ENCODE measurements at places on chromosomes 1 and 21.

DNA sequence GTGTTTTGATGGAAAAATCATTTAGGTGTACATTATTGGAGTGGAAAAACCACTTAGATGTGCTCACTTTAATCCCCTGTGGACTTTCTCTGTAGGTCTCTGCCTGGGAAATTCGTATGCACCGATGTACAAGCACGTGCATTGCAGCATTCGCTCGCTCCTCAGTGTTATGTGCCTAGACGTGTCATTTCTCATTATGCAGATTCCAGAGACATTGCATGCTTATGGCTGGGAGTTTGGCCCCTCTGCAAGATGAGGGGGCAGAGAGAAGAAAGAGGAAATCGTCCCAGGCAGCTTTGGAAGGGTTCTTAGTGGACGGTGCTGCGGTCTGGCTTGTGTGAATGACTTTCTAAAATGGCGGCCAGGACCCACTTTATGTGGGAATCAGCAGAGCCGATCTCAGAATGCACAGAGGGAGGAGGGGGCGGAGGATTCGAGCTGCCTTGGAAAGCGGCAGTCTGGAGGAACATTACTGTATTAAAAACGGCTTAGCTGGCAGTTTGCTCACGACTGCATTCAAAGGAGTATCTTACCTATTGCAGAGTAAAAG lies 2.3 kb downstream of the SPEN start:
- DNase-seq = peak; percentile 53

DNA sequence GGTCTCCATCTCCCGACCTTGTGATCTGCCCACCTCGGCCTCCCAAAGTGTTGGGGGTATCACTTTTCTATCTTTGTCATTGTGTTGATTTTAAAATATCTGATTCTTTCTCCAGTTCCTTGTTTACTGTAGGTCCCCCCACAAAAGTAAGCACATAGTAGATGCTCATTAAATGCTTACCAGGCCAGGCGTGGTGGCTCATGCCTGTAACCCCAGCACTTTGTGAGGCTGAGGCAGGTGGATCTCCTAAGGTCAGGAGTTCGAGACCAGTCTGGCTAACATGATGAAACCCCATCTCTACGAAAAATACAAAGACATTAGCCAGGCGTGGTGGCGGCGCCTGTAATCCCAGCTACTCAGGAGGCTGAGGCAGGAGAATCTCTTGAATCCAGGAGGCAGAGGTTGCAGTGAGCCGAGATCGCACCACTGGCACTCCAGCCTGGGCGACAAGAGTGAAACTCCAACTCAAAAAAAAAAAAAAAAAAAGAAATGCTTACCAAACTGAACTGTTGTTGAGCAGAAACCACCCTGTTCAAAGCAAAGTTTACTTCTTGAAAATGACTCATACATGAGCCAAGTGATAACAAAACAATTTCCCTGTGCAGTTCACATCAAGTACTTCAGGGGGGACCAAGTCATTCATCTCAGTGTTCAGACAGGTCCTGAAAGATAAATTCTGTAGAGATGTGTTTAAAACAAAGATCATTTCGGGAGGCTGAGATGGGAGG lies 24.3 kb upstream of the NID1 start:
- no peak for DNase-seq

GRCh38 chr21:31559368-31560119 lies 99.9 kb upstream of the SOD1 start:
- peak; percentile 95 for DNase-seq

DNA sequence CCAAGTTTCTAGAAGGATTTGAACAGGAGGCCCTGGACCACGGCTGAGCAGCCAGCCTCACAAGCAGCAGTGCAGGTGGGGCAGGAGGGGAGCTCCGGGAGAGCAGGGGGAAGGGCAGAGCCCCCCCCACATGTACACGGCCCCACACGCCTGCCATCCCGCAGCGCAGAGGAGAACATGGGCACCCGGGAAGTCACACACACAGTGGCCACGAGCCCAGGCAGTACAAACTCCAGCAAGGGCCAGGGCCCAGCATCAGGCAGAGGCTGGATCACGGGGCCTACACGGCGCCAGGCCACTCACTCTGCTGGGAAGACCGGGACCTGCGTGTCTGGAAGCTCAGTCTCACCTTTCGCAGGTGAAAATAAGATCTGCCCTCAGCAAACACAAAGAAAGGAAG lies 5.2 kb downstream of the SUMO3 start:
- no peak for DNase-seq

GRCh38 chr1:32742956-32743355 lies 40.4 kb upstream of the SYNC start:
- no peak for DNase-seq

DNA sequence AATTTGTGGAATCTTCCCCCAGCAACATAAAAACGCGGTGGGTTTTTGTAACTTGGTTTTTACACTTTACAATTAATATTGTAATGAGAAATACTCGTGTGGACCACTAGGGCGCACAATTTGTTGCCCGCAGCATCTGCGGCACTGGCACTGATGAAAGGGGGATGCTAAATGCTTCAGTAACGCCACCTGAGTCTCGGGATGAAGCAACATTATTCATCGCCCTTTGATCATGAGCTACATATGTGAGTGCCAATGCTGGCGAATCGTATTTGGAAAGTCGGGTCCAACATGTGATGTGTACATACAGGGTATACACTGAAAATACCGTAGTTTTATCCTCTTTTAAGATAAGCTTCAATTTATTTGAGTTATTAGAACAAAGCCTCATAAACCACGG lies 34.2 kb upstream of the COX20 start:
- peak; percentile 51 for DNase-seq

GRCh38 chr1:183374825-183375224 lies 43.4 kb downstream of the NMNAT2 start:
- no peak for DNase-seq

GRCh38 chr1:24513706-24514105 lies 11.1 kb downstream of the RCAN3 start:
- no peak for DNase-seq

DNA sequence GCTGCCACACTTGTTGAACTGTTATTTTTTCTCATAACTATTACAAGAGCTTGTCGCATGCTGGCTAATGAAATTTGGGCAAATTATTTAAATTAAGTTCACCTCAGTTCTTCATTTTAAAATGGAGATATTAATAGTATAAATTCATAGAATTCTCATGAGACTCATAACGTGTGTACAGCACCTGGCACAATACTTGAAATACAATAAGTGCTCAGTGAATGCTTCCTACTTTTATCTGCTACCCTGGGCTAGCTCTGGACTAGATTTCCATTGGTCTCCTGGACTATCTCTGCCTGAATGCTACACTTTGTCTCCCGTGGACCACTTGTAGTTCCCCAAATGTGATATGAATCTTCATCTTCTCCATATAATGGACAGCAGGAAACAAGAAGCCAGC lies 919 bp downstream of the SLAMF6 start:
- no peak for DNase-seq

GRCh38 chr1:65894738-65895605 lies 102.3 kb downstream of the PDE4B start:
- no peak for DNase-seq

GRCh38 chr1:226424221-226425003 lies 16.5 kb upstream of the PARP1 start:
- no peak for DNase-seq

- DNase-seq = no peak
Observed at GRCh38 chr1:199298825-199299224, 660.0 kb downstream of the PTPRC start.

GRCh38 chr21:24045775-24046215 lies 1561.5 kb downstream of the MRPL39 start:
- peak; percentile 37 for DNase-seq

- DNase-seq = no peak
Observed at GRCh38 chr1:146012703-146013558, 8.6 kb downstream of the HJV start.

DNA sequence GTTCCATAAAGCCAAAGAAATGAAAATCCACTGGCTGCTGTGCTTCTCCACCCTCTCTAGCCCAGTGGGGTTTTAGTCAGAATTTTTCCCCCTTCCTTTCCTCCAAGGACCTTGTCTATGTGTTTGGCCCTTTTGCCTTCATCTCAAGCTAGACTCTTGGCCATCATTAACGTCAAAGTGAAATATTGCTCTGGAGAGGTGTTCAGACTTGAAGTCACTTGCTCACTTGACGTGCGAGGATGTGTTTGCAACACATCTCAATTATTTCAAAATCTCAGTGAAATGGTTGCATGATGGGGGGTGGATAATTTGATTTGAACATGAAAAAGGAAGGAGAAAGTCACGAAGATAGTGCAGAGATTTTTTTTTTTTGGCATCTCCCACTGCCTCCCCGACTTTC lies 13.6 kb downstream of the EVA1C start:
- DNase-seq = no peak

DNA sequence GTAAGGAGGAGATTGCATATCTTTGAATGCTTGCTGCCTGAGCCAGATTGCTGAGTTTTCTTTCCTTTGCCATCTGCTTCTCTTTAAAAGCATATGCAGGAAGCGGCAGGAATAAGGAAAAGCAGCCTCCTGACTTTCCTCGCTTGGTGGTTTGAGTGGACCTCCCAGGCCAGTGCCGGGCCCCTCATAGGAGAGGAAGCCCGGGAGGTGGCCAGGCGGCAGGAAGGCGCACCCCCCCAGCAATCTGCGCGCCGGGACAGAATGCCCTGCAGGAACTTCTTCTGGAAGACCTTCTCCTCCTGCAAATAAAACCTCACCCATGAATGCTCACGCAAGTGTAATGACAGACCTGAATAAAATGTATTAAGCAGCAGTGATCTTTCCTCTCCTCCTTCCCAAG lies 1.5 kb downstream of the CORT start:
- DNase-seq = no peak

DNA sequence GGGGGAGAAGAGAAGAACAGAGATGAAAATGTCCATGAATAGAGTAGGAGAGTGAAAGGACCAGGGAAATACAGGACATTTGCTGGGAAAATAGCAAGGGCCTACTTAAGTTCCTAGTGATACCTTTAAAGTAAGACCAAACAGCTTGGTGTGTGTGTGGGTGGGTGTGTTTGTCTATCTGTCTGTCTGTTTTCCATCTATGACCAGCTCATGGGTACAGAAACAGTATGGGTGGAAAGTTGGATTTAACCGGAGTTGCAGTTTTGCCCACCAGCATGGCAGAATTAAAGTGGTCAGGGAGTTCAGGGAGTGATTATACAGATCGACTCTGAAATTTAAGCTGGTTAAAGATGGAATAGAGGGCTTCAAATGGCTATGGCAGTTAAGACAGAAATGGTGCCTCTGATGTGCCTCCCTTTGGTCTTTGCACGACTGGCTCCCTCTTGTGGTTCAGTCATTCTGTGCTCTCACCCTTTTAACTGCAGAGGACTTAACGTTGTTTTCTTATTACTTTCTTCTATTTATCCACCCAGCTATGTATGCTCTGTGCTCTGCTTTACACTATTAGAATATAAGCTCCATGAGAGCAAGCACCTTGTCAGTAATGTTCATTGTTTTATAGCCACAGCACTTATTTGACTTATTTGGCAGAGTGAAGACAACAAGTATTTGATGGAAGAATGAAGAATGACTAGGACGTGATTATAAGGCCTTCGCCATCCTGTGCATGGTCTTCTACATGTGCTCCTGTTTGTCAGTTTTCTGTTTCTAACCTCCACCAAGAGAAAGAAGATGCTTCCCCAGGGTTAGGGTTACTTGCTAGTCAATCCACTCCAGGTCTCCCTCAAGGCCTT lies 72.7 kb upstream of the AK4 start:
- peak; percentile 51 for DNase-seq

- no peak for DNase-seq
Observed at GRCh38 chr21:28429161-28429560, 563.5 kb downstream of the LTN1 start.

DNA sequence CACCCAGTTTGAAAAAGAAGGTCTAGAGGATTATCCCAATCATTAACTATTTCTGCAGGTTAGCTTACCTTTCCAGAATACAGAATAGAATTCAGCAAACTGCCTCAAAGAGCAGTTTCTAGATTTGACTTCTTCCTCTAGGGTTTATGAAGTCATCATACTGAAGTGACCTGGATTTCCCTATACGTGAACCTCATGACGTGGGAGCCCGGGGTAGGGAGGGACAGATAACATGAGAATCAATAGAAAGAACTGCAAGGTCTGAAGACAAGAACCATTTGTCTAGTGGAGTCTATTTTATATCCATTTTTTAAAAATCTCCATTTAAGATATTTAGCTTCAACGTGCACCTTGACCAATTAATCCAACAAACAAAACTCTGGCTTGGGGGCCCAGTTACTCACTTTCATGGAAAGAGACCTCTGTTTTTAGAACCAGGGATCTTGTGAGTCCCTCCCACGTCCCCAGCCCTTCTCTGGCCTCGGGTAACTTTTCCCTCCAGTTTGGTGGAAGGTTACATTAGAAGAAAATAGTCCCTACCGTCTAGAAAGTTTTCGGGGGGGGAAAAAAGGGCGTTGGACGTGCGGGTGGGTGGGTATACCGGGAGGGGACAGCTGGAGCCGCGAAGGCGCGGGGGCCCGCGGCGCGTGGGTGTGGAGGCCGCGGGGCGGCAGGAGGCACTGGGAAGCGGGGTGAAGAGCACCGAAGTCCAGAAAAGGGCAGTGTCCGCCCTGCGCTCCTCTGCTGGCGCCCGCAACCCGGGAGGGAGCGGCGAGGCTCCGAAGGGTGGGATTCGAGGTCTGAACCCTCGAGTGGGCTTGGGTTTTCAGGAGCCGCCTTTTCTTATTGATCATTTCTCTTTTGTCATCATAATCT lies 13.8 kb upstream of the POGZ start:
- DNase-seq = peak; percentile 22

Measured in stimulated activated CD4-positive, alpha-beta T cell treated with anti-CD3 and anti-CD28 coated beads, Interleukin-2, amount 100 ng/mL, for 24 hours (primary cell).